Naive thymus-derived CD4-positive, alpha-beta T cell (primary cell): ENCODE measurements at places on chromosomes 12 and 14. TPM values are rescaled to one million over a fixed set of nuclear protein-coding genes. Genes with fewer than 3 reads are reported as not detected.

FBXO21 gene
- polyA plus RNA-seq, result 51.4 TPM

OTX2 gene
- not detected for polyA plus RNA-seq

AQP2 gene
- not detected for polyA plus RNA-seq

CDK2 gene
- 7.0 TPM for polyA plus RNA-seq

DNA sequence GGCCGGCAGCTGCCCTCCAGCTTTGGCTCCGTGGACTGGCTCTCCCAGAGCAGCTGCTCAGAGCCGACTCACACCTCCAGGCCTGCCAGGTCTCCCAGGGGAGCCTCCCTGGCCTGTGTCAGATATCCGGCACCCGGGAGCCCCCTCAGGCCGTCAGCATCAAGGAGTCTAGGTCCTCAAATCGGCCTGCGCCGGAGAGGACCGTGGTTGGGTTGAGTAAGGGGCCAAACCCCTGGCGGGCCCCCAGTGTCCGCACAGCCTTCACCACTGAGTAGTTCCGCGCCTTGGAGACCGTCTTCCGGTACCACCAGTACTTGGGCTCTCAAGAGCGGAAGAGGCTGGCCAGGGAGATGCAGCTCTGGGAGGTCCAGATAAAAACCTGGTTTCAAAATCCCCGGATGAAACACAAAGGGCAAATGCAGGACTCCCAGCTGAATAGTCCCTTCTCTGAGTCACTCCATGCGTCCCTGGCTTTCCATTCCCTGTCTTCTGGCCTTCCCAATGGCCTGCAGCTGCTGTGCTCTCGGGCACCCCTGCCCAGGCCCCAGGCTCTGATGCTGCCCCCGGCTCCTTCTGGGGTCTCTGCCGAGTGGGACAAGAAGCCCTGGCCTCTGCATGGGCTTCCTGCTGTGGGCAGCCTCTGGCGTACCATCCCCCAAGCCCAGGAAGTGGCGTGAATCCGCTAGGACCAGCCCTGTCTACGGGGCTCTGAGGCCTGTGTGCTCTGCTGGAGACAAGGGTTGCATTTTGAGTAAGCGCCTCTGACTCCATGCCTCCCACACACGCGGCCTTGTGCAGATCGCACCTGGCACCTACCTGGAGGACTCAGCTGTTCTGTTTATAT is 245.1 kb upstream of the ATXN7L3B start:
- no peak overlapping the region for H3K4me3 ChIP-seq
- H3K27ac ChIP-seq, result no peak overlapping the region
- H3K27me3 ChIP-seq, result no peaks in the 10 kb centered on the region
- H3K36me3 ChIP-seq, result no peaks in the 10 kb centered on the region
- DNase-seq, result no peak
- H3K4me1 ChIP-seq, result no peaks in the 10 kb centered on the region

DNA sequence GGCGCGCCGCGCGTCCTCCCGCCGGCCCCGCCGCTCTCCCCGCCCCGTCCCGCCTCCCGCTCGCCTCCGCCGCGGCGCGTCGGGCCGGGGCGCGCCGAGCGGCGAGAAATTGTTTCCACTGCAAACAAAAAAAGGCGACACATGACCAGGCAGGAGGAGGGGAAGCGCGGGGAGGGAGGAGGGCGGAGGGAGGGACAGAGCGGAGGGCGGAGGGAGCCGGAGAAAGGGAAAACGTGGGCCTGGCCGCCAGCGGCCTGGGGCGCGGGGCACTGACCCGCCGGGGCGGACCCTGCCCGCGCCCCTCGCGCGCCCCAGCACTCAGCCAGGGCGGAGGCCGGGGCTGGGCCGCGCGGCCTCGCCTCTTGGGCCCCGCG is at the start of gene FOXN3:
Gene FOXN3 (minus strand): TSS at position 143 of the 374 bp plus-strand sequence. CDS start 4,757 bp downstream, outside the sequence.
- H3K4me3 ChIP-seq, result peak within 1 kb of the TSS; percentile 83
- peak within 1 kb of the TSS; percentile 76 for H3K27ac ChIP-seq
- no peaks in the 10 kb centered on the region for H3K27me3 ChIP-seq

- no peaks in the 10 kb centered on the region for H3K36me3 ChIP-seq
- H3K27ac ChIP-seq, result no peak overlapping the region
- H3K4me3 ChIP-seq, result no peak overlapping the region
- DNase-seq, result no peak
Observed at GRCh38 chr14:51285120-51285519, 45.1 kb downstream of the TMX1 start.

DNA sequence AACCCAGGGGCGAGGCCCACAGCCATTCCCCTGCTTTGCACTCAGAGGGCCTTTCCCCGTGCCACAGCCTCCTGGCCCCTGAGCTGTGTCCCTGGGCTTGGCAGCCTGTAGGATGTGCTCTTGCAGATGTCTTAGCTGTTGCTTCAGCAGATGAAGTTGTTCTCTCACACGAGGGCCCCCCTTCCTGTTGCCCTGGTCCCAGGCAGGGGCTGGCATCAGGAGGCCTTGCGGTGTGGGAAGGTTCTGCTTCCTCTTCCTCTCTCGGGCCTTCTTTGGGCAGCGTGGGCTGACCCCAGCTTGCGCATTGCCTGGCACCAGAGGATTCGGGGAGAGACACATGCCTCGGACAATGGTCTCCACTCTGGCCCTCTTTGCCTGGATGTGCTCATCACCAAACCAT is 12.7 kb downstream of the PROX2 start:
- peaks cover 18% of the 10 kb centered on the region for H3K4me1 ChIP-seq
- no peaks in the 10 kb centered on the region for H3K36me3 ChIP-seq
- no peak for DNase-seq
- H3K27me3 ChIP-seq, result no peaks in the 10 kb centered on the region

GRCh38 chr14:66069036-66069435 is 417.1 kb upstream of the CCDC196 start:
- no peaks in the 10 kb centered on the region for H3K4me1 ChIP-seq
- H3K27ac ChIP-seq, result no peak overlapping the region
- DNase-seq, result no peak
- no peaks in the 10 kb centered on the region for H3K27me3 ChIP-seq

DNA sequence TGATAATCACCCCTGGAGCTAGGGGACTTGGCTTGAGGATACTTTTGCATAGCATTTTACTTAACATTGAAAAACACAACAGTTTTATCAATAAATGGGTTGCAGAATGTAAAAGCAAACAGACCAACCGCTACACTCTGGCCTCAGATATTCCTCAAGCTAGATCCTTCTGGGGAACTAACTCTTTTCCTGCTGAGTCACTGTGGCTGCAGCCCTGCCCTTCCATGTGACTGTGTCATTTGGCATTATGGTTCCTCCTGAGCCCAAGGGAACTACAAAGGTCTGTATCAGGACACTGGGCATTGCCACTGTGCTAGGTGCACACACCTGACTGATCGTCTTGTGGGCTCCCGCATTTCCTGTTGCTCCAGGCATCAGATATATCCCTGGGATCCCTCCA is 56.6 kb downstream of the TTC9 start:
- DNase-seq, result no peak
- no peaks in the 10 kb centered on the region for H3K36me3 ChIP-seq
- no peaks in the 10 kb centered on the region for H3K4me1 ChIP-seq
- no peaks in the 10 kb centered on the region for H3K27me3 ChIP-seq

GRCh38 chr14:29240066-29240465 is 473.5 kb downstream of the FOXG1 start:
- no peaks in the 10 kb centered on the region for H3K4me1 ChIP-seq
- H3K27me3 ChIP-seq, result no peaks in the 10 kb centered on the region
- H3K36me3 ChIP-seq, result no peaks in the 10 kb centered on the region
- DNase-seq, result no peak
- no peak overlapping the region for H3K4me3 ChIP-seq
- no peak overlapping the region for H3K27ac ChIP-seq

- H3K27me3 ChIP-seq, result no peaks in the 10 kb centered on the region
- H3K4me3 ChIP-seq, result no peak overlapping the region
- no peak overlapping the region for H3K27ac ChIP-seq
- no peaks in the 10 kb centered on the region for H3K36me3 ChIP-seq
- H3K4me1 ChIP-seq, result no peaks in the 10 kb centered on the region
Observed at GRCh38 chr14:69519204-69520100, 34.9 kb downstream of the PLEKHD1 start.

- no peaks in the 10 kb centered on the region for H3K4me1 ChIP-seq
- H3K4me3 ChIP-seq, result no peak overlapping the region
- no peaks in the 10 kb centered on the region for H3K27me3 ChIP-seq
- no peak for DNase-seq
- no peak overlapping the region for H3K27ac ChIP-seq
- no peaks in the 10 kb centered on the region for H3K36me3 ChIP-seq
Observed at GRCh38 chr12:34205401-34205800, 183.1 kb downstream of the ALG10 start.

- no peaks in the 10 kb centered on the region for H3K4me1 ChIP-seq
- no peak overlapping the region for H3K27ac ChIP-seq
- peaks cover 12% of the 10 kb centered on the region for H3K36me3 ChIP-seq
- no peak overlapping the region for H3K4me3 ChIP-seq
- DNase-seq, result no peak
Observed at GRCh38 chr14:81484120-81484519, 49.5 kb downstream of the SEL1L start.

DNA sequence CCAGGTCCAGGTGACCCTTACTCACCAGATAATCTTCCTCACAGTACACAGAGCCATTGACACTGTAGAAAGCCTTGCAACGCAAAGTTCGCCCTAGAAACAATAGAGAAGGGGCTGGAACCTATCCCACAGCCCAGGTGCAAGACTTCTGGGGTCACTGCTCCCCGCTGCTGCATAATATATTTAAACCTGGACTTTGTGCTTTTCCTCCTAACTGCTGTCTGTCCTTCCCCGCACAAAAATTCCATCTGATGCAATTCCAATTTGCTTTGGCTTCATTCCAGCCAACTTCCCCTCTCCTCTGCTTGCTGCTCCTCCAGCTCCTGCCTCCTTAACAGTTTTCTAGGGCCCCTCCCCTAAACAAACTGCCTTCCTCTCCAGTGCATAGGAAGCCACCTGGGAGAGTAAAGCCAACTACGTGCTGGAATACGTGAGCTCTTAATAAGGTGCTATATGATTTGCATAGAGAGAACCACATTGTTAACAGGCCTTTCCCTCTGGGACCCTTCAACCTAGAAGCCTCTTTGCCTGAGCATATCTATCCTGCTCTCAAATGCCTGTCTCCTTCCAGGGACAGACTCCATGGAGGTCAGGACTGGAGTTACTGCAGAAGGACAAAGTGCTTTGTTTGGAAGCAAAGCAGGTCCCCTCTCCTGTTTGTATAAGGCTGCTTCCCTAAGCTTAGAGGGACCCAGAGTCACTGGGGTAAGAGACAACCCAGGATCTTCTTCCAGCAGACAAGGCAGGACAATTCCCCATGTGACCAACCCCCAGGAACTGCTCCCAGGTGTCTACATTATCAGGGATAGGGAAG is 5.5 kb downstream of the AJUBA start:
- no peak overlapping the region for H3K27ac ChIP-seq
- no peaks in the 10 kb centered on the region for H3K27me3 ChIP-seq
- H3K4me3 ChIP-seq, result no peak overlapping the region
- H3K36me3 ChIP-seq, result no peaks in the 10 kb centered on the region
- H3K4me1 ChIP-seq, result no peaks in the 10 kb centered on the region

GRCh38 chr12:114936148-114937079 is 252.4 kb upstream of the TBX3 start:
- no peak overlapping the region for H3K27ac ChIP-seq
- no peaks in the 10 kb centered on the region for H3K27me3 ChIP-seq
- no peaks in the 10 kb centered on the region for H3K36me3 ChIP-seq
- no peak for DNase-seq

DNA sequence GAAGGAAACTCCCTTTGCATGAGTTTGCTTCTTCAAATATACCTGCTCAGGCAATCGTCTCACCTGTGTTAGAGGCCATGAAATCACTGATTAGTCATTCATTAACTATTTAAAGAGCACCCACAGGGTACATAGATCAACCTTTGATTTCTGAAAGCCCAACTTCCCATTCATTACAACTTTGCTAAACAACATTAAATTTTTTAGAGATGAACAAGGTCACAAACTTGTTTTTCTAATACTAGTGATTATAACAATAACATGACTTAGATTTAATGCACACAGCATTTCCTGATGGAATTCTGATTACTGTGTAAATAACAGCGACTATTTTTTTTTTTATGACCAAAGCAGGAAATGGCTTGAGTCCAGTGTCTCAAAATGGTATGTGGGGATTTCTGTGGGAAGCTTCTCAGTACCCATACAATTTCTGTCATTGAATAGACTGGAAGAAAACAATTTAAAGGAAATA is 5.4 kb upstream of the ERO1A start:
- H3K4me1 ChIP-seq, result no peaks in the 10 kb centered on the region
- no peaks in the 10 kb centered on the region for H3K36me3 ChIP-seq
- no peaks in the 10 kb centered on the region for H3K27me3 ChIP-seq
- DNase-seq, result no peak
- no peak overlapping the region for H3K27ac ChIP-seq

- H3K4me1 ChIP-seq, result peaks cover 4% of the 10 kb centered on the region
- H3K27ac ChIP-seq, result no peak overlapping the region
- H3K36me3 ChIP-seq, result peaks cover 5% of the 10 kb centered on the region
Observed at GRCh38 chr14:35117112-35117511, 4.7 kb downstream of the PPP2R3C start.

DNA sequence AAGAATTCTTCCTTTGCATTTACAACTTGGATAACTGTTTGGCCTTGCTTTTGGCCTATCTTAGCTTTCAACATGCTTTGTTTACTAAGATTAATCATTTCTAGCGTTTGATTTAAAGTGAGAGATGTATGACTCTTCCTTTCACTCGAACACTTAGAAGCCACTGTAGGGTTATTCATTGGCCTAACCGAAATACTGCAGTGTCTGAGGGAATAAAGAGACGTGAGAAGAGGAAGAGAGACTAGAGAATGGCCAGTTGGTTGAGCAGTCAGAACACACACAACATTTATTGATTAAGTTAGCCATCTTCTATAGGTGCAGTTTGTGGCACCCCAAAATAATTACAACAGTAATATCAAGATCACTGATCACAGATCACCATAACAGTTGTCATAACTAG is 62.3 kb upstream of the CCDC175 start:
- no peaks in the 10 kb centered on the region for H3K36me3 ChIP-seq
- DNase-seq, result no peak
- H3K27me3 ChIP-seq, result no peaks in the 10 kb centered on the region
- H3K27ac ChIP-seq, result no peak overlapping the region

DNA sequence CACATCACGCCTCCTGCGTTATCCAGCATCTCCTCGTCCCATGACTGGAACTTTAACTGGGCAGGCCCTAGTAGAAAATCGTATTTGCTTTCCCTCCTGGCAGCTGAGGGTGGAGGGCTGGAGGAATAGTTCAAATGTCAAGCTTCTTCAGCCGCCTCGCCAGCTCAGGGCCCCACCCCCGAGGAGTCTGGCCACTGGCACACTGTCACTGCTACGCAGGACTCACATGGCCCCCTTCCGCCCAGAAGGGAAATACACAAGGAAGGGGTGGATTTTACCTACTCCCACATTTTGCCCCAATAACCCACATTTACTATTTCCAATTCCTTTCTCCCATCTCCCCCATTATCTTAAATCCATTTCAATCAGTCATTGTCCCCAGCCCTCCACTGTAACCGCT is 8.6 kb downstream of the SLC6A13 start:
- no peaks in the 10 kb centered on the region for H3K4me1 ChIP-seq
- no peak for DNase-seq
- no peaks in the 10 kb centered on the region for H3K36me3 ChIP-seq
- H3K27me3 ChIP-seq, result peaks cover 2% of the 10 kb centered on the region
- no peak overlapping the region for H3K4me3 ChIP-seq

DNA sequence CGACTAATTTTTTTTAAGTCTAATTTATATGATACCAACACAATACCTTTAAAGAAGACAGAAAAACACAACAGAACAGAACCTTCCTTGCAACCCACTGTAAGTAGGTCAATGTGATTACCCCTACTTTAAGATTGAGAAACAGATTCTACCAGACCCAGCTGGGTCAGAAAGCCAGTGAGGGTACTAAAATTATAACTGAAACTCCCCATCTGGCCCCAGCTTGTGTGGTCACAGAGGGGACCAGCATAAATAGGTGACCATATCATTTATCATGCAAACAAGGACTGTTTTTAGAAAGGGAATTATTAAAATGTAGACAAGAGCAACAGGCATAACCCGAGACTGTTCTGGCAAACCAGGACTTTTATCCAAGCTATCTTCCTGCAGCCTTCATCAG is 30.1 kb upstream of the FRMD6 start:
- no peaks in the 10 kb centered on the region for H3K36me3 ChIP-seq
- H3K4me1 ChIP-seq, result no peaks in the 10 kb centered on the region
- no peak overlapping the region for H3K27ac ChIP-seq
- no peak overlapping the region for H3K4me3 ChIP-seq
- no peak for DNase-seq
- H3K27me3 ChIP-seq, result no peaks in the 10 kb centered on the region
